Cardiac fibroblast (primary cell): ENCODE measurements at places on chromosomes 3 and 15.

GRCh38 chr3:141723255-141723654 is 14.8 kb upstream of the RNF7 start:
- DNase-seq: no peak

DNA sequence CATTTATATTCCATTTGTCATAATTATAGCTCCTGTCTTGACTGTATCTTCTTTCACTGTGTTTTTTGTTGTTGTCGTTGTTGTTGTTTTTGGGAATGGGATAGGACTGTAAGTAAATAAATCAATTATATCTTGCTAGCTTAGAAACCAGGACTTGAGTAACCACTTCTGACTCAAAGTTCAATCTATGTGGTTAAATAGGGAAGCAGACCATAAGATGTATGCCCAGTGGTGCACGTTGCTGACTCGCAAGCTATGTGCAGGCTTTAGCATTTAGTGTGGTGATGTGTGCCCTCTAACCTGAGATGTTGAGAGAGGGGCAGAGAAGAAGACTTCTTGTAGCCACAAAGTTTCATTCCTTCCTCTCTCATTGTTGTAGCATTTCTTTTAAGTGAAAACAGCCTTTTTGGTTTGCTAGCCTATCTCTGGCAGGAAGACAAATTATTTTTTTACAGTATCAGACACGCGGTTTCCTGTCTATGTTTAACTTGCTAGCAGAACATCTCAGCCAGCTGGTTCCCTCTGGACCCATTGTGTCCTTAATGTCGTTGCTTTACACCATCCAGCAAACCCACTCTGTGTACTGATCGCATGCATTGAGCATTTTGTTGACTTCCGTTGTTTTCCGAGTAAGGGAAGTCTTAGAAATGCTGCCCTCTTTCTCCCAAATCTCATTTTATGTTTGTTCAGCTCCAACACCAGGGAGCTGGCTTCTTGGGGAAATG is 52.1 kb downstream of the TGFBR2 start:
- peak; percentile 82 for DNase-seq

DNA sequence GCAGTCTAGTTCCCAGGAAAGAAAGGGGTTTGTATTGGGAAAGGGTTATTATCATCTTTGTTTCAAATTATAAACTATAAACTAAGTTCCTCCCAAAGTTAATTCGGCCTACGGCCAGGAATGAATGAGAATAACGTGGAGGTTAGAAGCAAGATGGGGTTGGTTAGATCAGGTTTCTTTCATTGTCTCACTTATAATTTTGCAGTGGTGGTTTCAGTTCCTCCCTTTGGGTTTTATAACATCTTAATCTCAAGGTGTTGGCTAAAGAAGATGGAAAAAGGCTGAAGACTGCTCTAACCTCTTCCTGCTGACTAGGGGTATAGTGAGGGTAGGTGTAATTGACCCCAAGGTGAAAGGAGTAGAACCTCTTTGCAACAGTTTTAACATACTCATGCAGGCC is 1050.7 kb downstream of the OTOL1 start:
- no peak for DNase-seq

- DNase-seq: peak; percentile 42
These were observed 52.4 kb downstream of the TNIK start for GRCh38 chr3:171407759-171408158.

- peak; percentile 78 for DNase-seq
These were observed 75.9 kb upstream of the FGF12 start for GRCh38 chr3:192802957-192803899.

DNA sequence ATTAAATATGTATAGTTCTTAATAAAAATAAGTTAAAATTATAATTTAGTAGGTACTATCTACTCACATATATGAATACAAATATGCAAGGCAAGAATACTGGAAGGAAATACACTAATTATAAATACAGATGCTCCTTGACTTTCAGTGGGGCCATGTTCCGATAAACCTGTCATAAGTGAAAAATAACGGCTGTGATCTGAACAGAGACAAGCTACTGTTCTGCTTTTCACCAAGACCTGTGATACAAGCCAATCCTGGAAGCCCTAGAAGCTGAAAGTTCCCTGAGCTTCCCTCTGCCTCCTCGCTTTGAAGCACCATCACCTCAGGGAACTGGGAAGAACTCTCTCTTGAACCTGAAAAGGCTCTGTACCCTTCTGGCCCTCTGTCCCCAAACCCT is 55.4 kb downstream of the SLC12A8 start:
- DNase-seq: no peak

GRCh38 chr3:105844704-105845103 is 24.1 kb downstream of the CBLB start:
- no peak for DNase-seq

DNA sequence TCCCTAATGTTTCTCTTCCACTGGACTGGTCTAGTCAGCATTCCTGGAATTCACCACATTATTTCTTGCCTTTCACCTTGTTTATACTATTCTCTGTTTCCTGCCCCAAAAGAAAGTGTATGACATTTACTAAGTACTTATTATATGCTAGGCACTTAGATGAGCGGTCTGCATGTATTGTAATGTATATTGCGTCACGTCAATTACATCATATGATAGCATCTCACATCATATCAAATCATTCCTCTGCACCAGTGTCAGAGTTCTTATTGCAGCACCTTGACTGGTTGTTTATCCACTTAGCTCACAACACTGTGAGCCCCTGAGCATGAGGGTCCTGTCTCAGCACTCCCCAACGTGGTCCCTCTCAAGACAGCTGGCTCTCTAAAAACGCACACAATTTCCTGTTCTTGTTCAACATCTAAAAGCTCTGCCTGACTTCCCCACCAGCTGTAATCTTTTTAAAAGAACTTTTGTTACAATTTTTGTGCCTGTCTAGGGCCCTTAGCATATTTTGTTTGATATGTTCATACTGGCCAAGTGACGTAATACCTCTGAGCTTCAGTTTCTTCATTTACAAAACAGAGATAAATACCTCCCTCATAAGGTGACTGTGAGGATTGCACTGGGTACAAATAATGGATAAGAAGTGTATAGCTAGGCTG is 58.8 kb downstream of the ARHGAP31 start:
- DNase-seq: peak; percentile 87

- peak; percentile 74 for DNase-seq
These were observed 184.0 kb downstream of the KCNAB1 start for GRCh38 chr3:156304406-156304805.

DNA sequence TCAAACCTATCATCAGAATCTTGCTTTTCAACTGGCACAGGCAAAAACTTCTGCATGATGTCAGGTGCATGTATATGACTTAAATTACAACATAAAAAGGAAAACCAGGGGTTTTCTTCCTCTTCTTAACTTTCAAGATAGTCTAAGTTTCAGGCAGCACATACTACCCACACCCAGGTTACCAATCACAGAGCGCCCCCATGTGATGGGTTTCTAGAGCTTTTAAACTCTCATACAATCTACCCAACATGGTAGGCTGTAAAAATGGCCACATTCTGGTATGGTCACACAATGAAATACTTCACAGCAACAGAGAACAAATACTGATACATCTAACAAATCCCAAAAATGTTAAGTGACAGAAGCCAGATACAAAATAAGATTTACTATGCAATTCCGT is 7.4 kb downstream of the MESD start:
- DNase-seq: no peak
